Sigmoid colon (tissue), 7 donors: ENCODE measurements at places on chromosomes 6 and 20. TPM values are rescaled to one million over a fixed set of nuclear protein-coding genes. Genes with fewer than 3 reads are reported as not detected.

Gene ARMH2
- total RNA-seq = not detected

Gene CFB
- total RNA-seq = 14.3 TPM

- H3K4me3 ChIP-seq = no peak overlapping the region
- no peaks in the 10 kb centered on the region for H3K4me1 ChIP-seq
- no peak overlapping the region for H3K27ac ChIP-seq
- no peaks in the 10 kb centered on the region for H3K27me3 ChIP-seq
Observed at GRCh38 chr6:109498052-109498451, 15.0 kb upstream of the ZBTB24 start.

GRCh38 chr6:47202644-47203205 is 107.0 kb downstream of the TNFRSF21 start:
- H3K27me3 ChIP-seq = no peaks in the 10 kb centered on the region
- H3K4me3 ChIP-seq = no peak overlapping the region
- no peaks in the 10 kb centered on the region for H3K36me3 ChIP-seq
- H3K4me1 ChIP-seq = peaks cover 31% of the 10 kb centered on the region
- DNase-seq = no peak

DNA sequence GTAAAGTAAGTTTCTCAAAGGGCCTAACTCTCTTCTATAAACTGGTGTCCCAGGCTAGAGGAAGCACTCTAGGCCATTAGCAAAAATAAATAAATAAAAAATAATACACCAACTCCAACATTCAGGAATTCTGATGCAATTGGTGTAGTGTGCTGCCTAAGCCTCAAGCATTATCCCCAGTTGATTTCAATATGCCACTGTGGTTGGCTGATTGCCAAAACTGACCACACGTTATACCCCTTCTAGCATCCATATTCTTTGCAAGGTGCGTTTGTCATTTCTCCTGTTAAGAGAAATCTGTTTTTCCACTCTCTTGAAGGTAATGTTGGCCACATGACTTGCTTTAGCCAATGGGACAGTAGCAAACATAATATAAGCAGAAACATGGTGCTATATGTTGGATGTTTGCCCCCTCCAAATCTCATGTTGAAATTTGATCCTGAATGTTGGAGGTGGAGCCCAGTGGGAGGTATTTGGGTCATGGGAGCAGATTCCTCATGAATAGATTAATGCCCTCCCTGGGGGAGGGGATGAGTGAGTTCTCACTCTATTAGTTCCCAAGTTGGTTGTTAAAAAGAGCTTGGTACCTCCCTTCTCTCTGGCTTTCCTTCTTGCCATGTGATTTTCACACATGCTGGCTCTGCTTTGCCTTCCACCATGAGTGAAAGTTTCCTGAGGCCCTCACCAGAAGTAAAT is 71.9 kb upstream of the PLCB4 start:
- no peaks in the 10 kb centered on the region for H3K27me3 ChIP-seq
- H3K36me3 ChIP-seq = no peaks in the 10 kb centered on the region
- no peak for DNase-seq
- H3K27ac ChIP-seq = no peak overlapping the region
- no peak overlapping the region for H3K4me3 ChIP-seq
